Omental fat pad (tissue), 4 donors: ENCODE measurements at places on chromosomes 2 and 18. TPM values are rescaled to one million over a fixed set of nuclear protein-coding genes. Genes with fewer than 3 reads are reported as not detected.

GREB1L gene
- 6.0 TPM for total RNA-seq

THSD7B gene
- total RNA-seq: 12.9 TPM

TUBB6 gene
- total RNA-seq: 588 TPM

ARHGEF33 gene
- 0.48 TPM for total RNA-seq

LIMS4 gene
- total RNA-seq: 5.0 TPM

MLPH gene
- total RNA-seq: 5.9 TPM

ESCO1 gene
- total RNA-seq: 11.9 TPM

INHA gene
- total RNA-seq: not detected

GPR39 gene
- not detected for total RNA-seq

FSIP2 gene
- total RNA-seq: 0.25 TPM

MC4R gene
- total RNA-seq: not detected

HOXD8 gene
- 3.7 TPM for total RNA-seq

ELOA2 gene
- not detected for total RNA-seq

HOXD3 gene
- 2.6 TPM for total RNA-seq

B4GALT6 gene
- total RNA-seq: 3.9 TPM

RESP18 gene
- total RNA-seq: not detected

LIMS2 gene
- 20.5 TPM for total RNA-seq

SERPINB5 gene
- not detected for total RNA-seq

GALNT14 gene
- 2.6 TPM for total RNA-seq

GCA gene
- total RNA-seq: 55.6 TPM

DNA sequence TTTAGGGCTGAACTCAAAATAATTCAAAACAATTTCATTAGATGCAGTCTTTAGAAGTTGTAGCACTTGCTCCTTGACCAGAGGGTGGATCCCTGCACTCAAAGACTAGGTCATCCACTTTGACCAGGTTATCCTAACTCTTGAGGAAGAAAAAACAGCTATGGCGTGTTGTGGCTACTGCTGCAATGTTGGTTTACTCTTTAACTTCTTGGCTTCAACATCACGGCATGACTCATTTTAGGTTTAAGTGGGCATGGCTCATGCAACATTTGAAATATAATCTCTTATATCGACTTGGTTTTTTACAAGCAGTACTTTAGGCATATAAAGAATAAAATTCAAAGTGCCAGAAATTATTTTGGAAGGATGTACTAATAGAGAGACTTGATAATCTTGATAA is 35.4 kb downstream of the ANKRD29 start:
- no peak for DNase-seq

- DNase-seq: no peak
Measured at GRCh38 chr2:114400890-114401289, 41.6 kb upstream of the DPP10 start.

- DNase-seq: no peak
Measured at GRCh38 chr2:113123726-113124125, 3.7 kb upstream of the IL1RN start.

DNA sequence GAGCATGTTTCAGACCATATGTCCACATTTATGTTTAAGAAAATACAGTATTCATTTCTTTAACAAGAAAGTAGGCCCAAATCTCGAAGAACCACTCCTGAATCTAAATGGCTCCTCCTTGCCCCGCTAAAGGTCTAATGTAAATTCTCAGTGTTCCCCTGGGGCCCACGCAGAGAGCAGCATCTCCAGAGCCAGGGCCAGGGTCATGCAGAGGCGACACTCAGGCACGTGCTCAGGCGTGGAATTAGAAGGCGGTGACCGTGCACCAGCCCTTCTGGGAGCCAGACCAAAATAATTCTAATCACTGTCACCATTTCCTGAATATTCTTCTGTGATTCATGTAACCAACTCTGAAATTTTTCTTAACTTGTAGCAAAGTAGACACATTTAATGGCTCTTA is 68.3 kb upstream of the MYT1L start:
- no peak for DNase-seq

DNA sequence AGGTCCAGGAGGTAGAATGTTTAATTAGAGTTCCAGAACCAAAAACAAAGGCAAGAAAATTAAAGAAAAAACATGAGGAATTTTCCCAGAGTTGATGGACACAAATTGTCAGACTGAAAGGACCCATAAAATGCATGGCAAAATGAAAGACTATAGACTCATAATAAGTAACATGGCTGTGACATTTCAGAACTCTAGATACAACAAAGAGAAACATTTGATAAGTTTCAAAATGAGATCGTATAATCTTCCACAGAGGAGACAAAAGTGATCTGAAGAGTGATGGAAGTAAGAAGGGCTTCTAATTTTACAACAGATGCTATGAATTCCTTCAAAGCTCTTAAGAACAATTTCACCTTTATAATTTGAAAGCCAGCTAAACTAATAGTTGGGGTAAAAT is 20.4 kb downstream of the ORC4 start:
- no peak for DNase-seq

DNA sequence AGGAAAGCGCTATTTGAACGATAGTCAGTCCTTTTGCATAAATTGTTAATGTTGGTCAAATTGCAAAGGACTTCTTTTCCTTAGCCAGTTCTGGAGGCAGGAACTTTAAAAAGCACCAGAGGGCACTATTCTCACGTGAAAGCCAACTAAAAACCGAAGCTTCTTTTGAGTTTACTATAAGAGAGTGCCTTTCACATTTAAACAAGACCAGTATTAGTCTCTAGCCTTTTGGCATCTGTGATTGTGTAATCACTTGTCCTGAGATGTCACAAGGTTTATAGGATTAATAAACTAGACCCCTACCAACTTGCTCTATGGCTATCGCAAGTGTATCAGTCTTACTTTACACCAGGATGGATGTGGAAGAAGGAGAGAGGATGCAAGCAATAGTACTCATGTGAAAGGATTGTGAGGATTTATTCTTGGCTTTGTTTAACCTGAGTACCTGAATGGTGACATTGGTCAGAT is 14.4 kb upstream of the STAT4 start:
- no peak for DNase-seq

DNA sequence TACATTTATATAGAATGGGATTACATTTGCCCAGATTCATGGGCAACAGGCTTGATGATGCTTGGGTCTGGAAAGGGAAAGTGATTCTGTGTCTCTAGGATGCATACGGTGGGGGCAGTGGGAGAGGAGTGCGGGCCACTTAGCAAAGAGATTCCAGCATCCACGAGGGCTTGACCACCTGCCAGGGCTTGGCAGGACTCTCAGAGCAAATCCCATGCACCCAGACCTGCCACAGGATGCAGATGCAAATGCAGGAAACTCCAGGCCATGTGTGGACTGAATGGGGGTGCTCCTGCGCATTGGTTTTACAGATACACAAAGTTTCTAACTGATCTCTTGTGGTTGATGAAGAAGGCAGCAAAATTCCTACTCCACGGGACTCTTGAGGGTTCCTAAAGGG is 334.7 kb downstream of the CYRIA start:
- no peak for DNase-seq

DNA sequence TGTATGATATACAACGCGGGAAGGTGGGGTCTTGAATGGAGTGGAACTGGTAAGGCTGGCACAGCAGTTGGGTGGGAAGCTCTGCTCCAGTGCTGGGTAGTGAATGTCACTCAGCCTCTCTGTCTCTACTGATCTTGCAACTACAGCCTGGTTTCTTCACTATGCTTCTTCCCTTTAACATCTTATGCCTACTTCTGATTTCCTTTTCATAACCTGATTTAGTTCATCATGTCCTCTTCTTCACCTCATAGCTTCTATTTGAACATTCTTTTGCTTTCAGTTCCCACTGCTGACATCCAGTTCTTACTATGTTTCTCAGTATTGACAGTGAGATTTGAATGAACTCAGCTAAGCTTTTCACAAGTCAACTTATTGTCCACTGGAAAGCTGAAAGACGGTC is 286.2 kb downstream of the ARL6IP6 start:
- no peak for DNase-seq

DNA sequence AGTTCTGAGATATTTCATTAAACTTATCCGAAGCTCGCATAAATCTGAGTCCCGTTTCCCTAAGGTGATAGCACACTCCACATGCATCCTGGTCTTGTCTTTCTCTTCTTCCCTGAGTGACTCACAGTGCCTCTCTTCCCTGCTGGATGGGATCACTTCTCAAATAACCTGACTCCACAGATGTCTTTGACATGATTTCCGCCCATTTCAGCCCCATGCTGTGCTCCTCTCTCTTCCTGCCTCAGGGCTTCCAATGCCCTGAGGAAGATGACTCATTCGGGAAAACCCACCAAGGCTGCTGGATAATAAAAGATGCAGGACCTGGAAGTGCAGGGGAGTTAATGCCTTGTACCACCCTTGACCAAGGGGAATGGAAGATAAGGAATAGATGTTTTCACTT is 441.7 kb upstream of the SOX11 start:
- DNase-seq: no peak

- DNase-seq: no peak
Measured at GRCh38 chr2:233061591-233062450, 1.7 kb downstream of the INPP5D start.

GRCh38 chr2:229675569-229675968 is 38.8 kb downstream of the DNER start:
- DNase-seq: no peak

- DNase-seq: no peak
Measured at GRCh38 chr2:55133467-55134315, 83.4 kb upstream of the RTN4 start.

DNA sequence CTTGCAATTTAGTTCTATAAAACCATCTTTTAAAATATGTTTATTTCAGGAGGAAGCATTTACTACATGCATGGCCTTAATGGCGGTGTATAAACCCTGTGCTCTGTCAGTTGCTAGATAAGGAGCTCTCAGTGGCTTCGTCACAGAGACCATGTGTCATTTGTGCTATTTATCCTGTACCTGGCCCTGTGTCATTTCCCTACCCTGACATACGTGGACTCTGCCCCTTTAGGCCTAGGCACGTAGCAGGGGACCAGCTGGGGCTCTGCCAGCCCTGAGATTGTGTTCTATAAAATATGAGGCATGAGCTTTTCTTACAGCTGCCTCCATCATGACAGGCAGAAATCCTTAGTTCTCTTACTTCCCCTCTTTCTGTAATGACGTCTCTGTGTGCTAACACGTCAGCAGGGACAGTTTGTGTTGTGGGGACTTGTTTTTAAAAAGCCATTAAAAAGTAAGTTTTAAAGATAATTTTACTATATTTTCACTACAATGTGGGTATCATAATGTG is 88.0 kb downstream of the ITGB1BP1 start:
- no peak for DNase-seq

GRCh38 chr2:174473796-174474195 is 13.0 kb downstream of the GPR155 start:
- DNase-seq: no peak

DNA sequence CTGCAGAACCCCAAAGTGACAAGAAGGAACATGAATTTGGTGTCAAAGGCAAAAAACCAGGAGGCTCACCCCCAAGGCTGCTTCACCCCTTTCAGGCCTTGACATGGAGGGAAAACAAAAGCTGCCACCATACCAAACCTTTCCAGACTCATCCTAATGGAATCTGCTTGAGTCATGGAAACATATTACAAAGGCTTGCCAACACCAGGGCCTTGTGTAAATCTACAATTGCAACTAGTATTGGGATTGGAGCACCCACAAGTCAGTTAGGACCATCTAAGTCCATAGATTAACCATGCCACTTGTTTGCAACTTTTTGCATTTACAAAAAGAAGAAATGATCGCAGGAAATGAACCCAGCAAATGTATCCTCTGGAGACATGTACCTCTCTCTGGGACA is 297.6 kb downstream of the CDCA7 start:
- no peak for DNase-seq

- DNase-seq: no peak
Measured at GRCh38 chr2:39834426-39834825, 55.4 kb upstream of the THUMPD2 start.

DNA sequence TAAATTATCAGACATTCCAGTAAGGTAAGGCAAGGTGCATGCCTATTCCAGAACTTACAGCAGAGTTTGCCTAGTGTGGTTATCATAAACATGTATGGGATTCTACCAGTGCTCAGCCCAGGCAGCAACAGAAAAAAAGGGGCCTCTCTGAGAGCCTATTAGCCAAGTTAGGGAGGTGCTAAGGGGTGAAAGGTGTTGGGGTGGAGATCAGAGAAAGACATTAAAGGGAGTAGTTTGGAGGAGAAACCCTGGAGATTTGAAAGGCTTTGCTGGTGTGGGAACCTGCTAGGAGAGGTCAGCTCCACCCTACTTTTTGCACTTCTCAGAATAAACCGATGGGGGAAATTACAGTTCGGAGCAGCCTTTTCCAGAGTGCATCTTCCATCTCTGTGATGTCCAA is 2.9 kb downstream of the ARPC2 start:
- DNase-seq: no peak

- no peak for DNase-seq
Measured at GRCh38 chr2:176128172-176128981, 1.1 kb upstream of the HOXD8 start.

- DNase-seq: no peak
Measured at GRCh38 chr2:183035298-183035953, 2.8 kb downstream of the NCKAP1 start.

DNA sequence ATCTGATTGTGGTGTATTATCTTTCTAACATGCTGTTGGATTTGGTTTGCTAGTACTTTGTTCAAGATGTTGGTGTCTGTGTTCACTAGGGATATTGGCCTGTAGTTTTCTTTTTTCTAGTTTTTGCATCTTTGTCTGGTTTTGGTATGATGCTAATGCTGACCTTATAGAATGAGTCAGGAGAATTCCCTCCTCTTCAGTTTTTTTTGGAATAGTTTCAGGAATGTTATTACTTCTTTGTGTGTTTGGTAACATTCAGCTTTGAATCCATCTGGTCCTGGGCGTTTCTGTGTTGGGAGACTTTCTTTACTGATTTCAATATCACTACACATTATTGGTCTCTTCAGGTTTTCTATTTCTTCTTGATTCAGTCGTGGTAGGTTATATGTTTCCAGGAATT is 124.2 kb upstream of the EPB41L5 start:
- no peak for DNase-seq
